Ovary (tissue), 10 donors: ENCODE measurements at places on chromosomes 2 and 18. TPM values are rescaled to one million over a fixed set of nuclear protein-coding genes. Genes with fewer than 3 reads are reported as not detected.

GRCh38 chr18:54261894-54262293 is 7.4 kb upstream of the POLI start:
- no peak for DNase-seq

DNA sequence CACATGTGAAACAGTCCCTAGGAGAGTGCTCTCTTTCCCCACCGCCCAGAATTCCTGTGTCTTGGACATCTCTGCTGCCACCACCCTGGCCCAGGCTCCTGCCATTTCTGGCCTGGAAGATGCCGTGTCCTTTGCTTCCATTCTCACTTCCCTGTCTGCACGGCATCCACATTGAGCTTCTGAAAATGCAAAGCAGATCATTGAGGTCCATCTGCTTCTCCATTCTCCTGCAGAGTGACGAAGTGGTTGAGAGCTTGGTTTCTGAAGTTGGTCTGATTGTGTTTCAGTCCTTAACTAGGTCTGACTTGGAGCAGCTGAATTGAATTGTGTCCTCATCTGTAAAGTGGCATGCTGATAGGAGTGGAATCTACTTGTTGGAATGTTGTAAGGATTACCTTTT is 98.7 kb upstream of the MGAT5 start:
- no peak for DNase-seq

DNA sequence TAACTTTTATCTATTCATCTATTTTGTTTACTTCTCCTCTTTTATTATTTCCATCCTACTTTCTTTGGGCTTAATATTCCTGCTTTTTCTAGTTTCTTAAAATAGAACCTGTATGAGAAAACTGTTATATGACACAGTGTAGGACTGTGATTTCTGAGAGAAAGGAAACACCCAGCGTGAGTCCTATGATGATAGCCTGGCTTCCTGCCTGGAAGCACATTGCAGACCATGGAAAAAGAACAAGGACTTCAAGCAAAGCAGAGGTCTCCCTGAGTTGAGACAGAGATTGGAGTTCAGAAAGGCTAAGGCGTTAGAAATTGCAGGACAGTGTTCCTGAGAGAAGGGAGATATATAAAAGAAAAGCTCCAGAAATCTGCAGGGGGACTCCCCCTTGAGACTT is 7.8 kb downstream of the RBM44 start:
- no peak for DNase-seq

DNA sequence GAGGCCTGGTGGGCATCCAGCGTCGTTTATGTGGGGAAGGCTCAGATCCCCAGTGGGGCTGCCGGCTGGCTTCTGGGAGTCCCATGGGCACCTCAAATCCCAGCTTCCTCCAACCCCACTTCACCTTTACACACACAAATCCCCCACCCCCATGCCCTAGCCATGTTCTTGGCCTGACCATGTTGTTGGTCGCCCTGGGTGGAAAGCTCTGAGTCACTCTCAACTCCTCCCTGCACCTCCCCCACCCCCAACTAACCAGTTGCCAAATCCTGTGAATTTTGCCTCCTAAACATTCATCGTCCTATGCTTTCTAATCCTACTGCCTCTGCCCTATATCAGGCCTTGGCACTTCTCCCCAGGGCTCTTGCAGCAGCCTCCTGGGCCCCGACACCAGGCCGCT is 6.4 kb downstream of the TNS1 start:
- peak; percentile 75 for DNase-seq

- no peak for DNase-seq
Measured at GRCh38 chr2:1976112-1976511, 231.8 kb upstream of the PXDN start.

DNA sequence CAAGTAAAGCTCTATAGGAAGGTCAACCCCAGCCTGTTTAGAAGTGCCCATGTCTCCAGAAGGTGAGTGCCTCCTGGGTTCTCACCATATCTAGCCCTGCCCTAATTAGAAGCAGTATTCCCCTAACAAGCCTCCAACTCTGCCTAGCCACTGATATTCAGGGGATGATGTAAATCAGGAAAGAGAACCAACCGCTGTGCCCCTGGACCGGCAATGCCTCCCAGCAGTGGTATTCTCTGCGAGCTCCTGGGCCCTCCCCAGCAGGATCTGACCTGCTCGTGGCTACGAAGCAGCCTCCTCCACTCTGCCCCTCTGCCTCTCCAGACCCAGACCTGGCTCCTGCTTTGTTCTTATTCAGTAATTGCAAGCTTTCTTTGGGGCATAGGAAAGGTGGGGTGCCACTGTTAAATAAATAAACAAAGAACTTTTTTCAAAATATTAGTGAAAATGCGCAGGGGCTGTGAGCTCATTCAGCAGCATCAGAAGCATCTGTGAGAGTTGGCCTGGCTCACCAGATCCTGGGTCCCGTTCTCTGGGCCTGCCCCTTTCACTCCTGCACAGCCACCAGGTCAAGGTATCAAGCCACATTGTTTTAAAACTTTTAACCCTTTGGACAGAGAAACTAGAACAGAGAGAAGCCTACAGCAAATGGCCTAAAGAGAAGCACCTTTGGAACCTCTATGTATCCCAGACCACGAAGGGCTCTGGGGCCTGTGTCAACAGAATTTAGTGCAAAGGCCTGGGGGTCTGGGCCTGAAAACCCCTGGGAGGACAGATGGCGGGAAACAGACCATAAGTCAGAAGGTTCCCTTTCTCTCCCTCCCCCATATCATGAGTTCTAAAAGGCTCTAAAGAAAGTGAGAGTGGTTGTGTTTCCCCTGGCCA is 11.9 kb downstream of the MREG start:
- DNase-seq: no peak

The ELAC1 gene
- 14.3 TPM for total RNA-seq

The RSAD2 gene
- 3.5 TPM for total RNA-seq

The GKN1 gene
- total RNA-seq: not detected

The SERPINB3 gene
- total RNA-seq: not detected

The AMMECR1L gene
- 9.3 TPM for total RNA-seq

The CCDC68 gene
- 5.4 TPM for total RNA-seq
